ENCODE measurements at places on chromosomes 3 and 15. TPM values are rescaled to one million over a fixed set of nuclear protein-coding genes. Genes with fewer than 3 reads are reported as not detected.

- no peaks in the 10 kb centered on the region for H3K27me3 ChIP-seq
- H3K36me3 ChIP-seq: no peaks in the 10 kb centered on the region
- no peak for DNase-seq
- no peak overlapping the region for H3K4me3 ChIP-seq
- no peaks in the 10 kb centered on the region for H3K4me1 ChIP-seq
Observed at GRCh38 chr3:78178740-78179363, 1139.0 kb downstream of the ROBO2 start.

GRCh38 chr3:20123131-20123652 is 62.8 kb downstream of the SGO1 start:
- no peak overlapping the region for H3K27ac ChIP-seq
- H3K36me3 ChIP-seq: no peaks in the 10 kb centered on the region
- H3K27me3 ChIP-seq: peaks cover 1% of the 10 kb centered on the region
- H3K4me3 ChIP-seq: no peak overlapping the region

DNA sequence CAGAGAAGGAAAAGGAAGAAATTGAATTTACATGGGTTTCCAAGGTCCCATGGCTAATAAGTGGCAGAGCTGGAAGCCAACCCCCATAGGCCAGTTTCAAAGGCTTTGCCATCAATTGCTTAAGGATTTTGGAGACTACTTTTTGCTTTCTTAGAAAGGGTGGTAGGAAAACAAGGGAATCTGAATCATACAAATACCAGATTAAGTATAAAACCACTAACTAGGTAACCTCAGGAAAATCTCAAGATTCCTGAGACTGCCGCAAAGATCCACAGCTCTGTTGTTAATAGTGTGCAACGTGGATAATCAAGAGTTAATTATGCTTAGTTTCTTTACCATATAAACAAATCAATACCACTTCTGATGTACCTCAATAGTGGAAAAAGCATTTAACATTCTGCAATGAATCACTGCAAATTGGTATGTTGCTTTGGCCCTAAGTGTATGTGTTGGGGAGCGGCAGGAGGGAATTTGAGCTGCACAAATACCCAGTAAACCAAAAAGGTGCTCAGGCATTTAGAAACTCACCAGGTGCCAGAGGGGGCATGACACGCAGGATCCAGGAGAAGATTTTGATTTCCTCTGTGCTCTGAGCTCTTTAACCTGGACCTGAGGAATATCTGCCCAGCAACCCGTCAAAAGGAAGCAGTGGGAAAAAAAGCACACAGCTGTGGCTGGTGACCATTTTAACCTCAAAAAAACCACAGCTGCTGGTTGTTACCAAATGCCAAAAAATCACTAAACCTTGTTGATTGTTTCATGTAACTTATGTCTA is 22.0 kb downstream of the AADAC start:
- no peaks in the 10 kb centered on the region for H3K27me3 ChIP-seq
- no peak for DNase-seq
- no peaks in the 10 kb centered on the region for H3K36me3 ChIP-seq

- DNase-seq: no peak
- H3K36me3 ChIP-seq: peaks cover 4% of the 10 kb centered on the region
- H3K4me3 ChIP-seq: no peak overlapping the region
Observed at GRCh38 chr15:33068511-33068990, 126.0 kb downstream of the FMN1 start.

DNA sequence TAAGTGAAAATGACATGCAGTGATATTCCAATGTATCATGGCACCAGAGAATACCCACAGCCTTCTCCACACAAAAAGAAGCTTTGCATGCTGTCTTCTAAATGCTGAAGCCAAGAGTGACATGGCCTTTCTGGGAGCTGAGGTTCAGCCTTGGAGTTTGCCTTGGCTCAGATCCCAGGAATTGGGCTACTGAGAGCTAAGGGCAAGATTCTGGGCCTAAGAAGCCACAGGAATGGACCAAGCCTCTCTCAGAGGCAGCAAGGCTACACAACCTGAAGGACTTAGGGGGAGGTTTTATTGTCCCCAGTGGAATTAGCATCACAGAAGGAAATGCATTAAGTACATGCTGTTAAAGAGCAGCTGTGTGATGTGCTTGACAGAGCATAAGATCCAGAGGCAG is 1078.5 kb downstream of the TUSC7 start:
- no peaks in the 10 kb centered on the region for H3K27me3 ChIP-seq
- H3K4me1 ChIP-seq: peaks cover 43% of the 10 kb centered on the region
- DNase-seq: no peak
- no peaks in the 10 kb centered on the region for H3K36me3 ChIP-seq
- no peak overlapping the region for H3K4me3 ChIP-seq

- no peaks in the 10 kb centered on the region for H3K36me3 ChIP-seq
- no peak overlapping the region for H3K4me3 ChIP-seq
- no peak overlapping the region for H3K27ac ChIP-seq
- H3K27me3 ChIP-seq: peaks cover 7% of the 10 kb centered on the region
- DNase-seq: no peak
Observed at GRCh38 chr15:51092480-51093040, 2.1 kb downstream of the TNFAIP8L3 start.

- DNase-seq: no peak
- H3K27ac ChIP-seq: no peak overlapping the region
- H3K4me1 ChIP-seq: no peaks in the 10 kb centered on the region
- no peaks in the 10 kb centered on the region for H3K27me3 ChIP-seq
Observed at GRCh38 chr3:72058493-72059081, 273.6 kb upstream of the PROK2 start.

GRCh38 chr3:141476033-141476432 is 10.8 kb upstream of the RASA2 start:
- no peak for DNase-seq
- no peaks in the 10 kb centered on the region for H3K4me1 ChIP-seq

GRCh38 chr3:70244422-70244821 is 68.0 kb downstream of the MDFIC2 start:
- H3K4me1 ChIP-seq: no peaks in the 10 kb centered on the region
- no peak for DNase-seq
- no peaks in the 10 kb centered on the region for H3K36me3 ChIP-seq
- no peaks in the 10 kb centered on the region for H3K27me3 ChIP-seq
- H3K4me3 ChIP-seq: no peak overlapping the region

- no peaks in the 10 kb centered on the region for H3K36me3 ChIP-seq
- peaks cover 14% of the 10 kb centered on the region for H3K27me3 ChIP-seq
Observed at GRCh38 chr3:185070491-185071286, 82.2 kb downstream of the C3orf70 start.

DNA sequence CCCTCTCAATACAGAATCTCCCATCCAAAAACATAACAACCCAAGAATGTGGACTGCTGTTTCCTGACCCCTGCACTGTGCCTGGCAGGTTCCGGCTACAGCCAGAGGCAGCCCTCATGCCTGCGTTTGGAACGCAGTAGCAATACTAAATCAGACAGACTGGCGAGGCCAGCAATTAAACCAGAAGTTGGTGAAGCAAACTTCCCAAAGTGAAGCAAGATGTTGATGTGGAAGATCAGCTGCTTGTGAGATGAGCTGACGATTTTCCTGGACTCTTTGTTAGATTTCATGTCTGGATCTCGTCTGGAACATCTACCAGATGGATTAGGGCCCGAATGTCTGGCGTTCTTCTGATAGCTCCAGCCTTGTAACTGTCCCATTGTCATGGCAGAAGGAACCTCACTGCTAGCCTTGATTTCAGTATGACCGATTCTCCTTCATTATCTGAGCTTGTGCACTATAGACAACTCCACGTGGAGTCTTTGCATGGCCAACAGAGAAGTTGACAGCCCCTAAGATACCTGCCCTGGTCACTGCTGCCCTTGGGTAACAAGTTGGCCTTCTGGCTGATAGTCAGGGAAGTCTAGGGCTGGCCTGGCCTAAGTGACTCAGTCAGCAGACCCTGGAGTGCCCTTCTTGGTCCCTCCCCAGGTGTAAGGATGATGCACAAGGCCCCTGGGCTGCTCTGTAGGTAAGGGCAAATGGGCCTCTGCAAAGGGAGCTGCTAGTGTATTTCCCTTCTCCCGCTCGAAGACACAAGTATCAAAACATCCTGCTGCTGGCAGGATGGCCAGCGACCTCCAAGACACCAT is 126.5 kb downstream of the ADAMTS17 start:
- peaks cover 2% of the 10 kb centered on the region for H3K4me1 ChIP-seq
- peaks cover 2% of the 10 kb centered on the region for H3K27me3 ChIP-seq
- H3K27ac ChIP-seq: no peak overlapping the region
- H3K36me3 ChIP-seq: no peaks in the 10 kb centered on the region
- DNase-seq: no peak
- no peak overlapping the region for H3K4me3 ChIP-seq

DNA sequence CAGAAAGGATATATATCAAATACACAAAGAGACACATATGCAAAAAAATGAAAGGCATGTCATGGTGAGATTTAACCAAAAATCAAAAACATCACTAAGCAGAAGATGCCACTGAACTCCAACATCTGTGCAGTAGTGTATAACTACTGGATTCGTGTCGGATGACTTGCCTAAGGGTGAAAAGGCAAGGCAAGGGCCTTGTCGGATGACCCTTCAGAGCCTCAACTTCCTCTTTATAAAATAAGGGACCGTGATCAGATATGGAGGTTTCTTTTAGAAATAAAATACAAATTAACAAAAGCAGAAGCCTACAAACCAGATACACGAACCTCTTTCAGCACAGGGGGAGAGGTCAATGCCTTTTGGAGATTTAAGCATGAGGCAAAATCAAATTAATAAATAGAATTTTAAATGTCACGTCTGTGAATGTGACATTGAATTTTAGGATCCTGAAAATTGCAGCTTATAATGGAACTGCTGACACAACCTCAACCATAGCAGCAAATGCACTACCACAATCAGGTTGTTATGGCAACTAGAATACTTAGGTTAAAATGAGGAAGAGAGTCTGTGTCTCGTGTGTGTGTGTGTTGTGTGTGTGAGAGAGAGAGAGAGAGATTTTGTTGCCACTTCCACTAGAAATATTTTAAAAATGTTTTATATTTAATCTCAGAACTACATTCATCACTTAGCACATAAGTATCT is 8.3 kb upstream of the CHRM5 start:
- DNase-seq: no peak
- no peak overlapping the region for H3K4me3 ChIP-seq
- H3K27me3 ChIP-seq: peaks cover 2% of the 10 kb centered on the region
- no peaks in the 10 kb centered on the region for H3K36me3 ChIP-seq
- peaks cover 12% of the 10 kb centered on the region for H3K4me1 ChIP-seq

DNA sequence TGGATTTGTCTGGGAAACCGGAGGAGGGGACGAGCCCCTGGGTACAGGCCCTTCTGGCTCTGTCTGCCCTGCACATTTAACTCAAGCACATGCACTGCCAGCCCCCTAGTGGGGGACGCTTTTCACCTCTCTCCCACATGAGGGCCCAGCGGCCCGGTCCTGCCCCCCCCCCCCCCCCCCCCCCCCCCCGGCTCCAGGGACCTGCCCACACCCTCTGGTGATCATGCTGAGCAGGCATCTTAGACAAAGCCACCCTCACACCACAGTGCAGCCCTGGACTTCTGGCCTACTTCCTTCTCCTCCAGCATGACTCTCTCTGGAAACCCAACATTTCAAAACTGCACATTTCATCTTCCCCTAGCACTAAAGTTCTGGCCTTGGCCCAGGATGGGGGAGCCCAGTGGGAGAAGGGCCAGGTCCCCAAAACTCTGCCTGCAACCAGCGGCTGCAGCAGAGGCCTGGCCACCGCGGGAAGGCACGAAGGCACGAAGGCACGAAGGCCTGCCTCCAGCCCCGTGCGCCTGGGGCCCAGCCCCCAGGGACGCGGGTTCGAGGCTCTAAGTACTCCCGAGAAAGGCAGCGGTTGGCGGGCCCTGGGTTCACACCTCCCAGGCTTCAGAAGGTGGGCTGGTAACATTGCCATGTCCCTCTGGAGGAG is 14.1 kb downstream of the KLF15 start:
- peaks cover 3% of the 10 kb centered on the region for H3K27me3 ChIP-seq
- no peak overlapping the region for H3K4me3 ChIP-seq
- peaks cover 4% of the 10 kb centered on the region for H3K4me1 ChIP-seq
- no peaks in the 10 kb centered on the region for H3K36me3 ChIP-seq
- peak; percentile 33 for DNase-seq
- H3K27ac ChIP-seq: no peak overlapping the region

DNA sequence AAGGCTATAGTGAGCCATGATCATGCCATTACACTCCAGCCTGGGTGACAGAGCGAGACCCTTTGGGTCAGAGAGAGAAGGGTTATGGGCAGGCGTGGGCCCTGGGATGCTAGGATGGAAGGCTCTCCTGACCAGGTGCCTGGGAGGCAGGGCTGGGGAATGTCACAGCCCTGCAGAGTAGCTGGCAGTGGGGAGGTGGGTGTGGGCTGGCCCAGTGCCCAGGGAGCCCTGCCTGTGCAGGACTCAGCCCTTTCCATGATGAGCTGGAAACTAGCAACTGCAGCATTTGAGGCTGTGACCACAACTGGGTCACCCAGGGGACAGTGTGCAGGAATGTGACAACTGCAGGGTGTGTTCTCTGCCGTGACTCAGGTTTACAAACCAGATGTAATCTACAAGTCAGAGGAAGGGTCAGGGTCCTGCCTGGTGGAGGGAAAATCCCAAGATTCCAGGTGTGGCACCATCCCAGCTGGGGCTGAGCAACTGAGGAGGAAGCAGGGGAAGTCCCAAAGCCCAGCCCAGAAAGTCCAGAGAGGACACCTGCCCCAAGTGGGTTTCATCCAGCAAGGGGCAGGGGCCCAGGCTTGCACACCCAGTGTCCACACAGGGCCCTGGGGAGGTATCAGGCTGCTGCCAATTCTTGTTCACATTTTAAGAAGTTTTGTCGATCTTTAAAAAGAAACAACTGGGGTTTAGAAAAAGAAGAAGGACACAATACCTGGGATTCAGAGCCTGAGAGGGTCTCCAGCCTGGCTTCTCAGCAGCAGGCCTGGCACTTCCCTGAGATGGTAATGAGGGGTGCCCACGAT is 45.5 kb downstream of the SLC28A1 start:
- H3K4me3 ChIP-seq: no peak overlapping the region
- no peak for DNase-seq
- peaks cover 2% of the 10 kb centered on the region for H3K27me3 ChIP-seq
- no peaks in the 10 kb centered on the region for H3K36me3 ChIP-seq
- H3K27ac ChIP-seq: no peak overlapping the region

Gene GXYLT2
- 10.9 TPM for total RNA-seq

Gene CIP2A
- total RNA-seq: 8.2 TPM

Gene GNAT1
- not detected for total RNA-seq

Gene CSPG5
- 0.76 TPM for total RNA-seq

Gene PLS1
- total RNA-seq: 1.3 TPM

Gene SPATA12
- total RNA-seq: not detected

Gene CD200R1
- not detected for total RNA-seq

Gene ZNF774
- 6.7 TPM for total RNA-seq

Gene HYKK
- 2.8 TPM for total RNA-seq

Gene CDHR4
- total RNA-seq: not detected

Gene ZIC1
- total RNA-seq: not detected

Gene RAD51
- total RNA-seq: 5.0 TPM

Gene LMOD3
- total RNA-seq: not detected

Gene BDH1
- 19.4 TPM for total RNA-seq
